COLO829 (cell line): ENCODE measurements at places on chromosomes 7 and 10.

GRCh38 chr10:72263613-72264241 lies 10.0 kb upstream of the DDIT4 start:
- DNase-seq, result no peak

DNA sequence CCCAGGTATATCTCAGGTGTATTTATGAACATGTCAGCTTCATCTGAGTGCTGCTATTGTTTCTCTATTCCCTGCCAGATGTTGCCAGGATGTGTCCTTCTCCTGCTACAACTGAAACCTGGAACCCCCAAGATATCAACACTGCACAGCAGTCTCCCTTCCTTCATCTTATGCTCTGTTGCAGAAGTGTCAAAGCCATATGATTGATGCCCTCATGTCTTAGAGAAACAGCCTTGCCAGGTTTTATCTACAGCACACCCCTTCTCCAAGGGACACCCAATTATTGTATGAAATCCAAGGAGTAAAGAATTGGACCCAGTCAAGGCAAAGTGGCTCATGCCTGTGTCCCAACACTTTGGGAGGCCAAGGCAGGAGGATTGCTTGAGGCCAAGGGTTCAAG lies 60.5 kb upstream of the GHITM start:
- no peak for DNase-seq

DNA sequence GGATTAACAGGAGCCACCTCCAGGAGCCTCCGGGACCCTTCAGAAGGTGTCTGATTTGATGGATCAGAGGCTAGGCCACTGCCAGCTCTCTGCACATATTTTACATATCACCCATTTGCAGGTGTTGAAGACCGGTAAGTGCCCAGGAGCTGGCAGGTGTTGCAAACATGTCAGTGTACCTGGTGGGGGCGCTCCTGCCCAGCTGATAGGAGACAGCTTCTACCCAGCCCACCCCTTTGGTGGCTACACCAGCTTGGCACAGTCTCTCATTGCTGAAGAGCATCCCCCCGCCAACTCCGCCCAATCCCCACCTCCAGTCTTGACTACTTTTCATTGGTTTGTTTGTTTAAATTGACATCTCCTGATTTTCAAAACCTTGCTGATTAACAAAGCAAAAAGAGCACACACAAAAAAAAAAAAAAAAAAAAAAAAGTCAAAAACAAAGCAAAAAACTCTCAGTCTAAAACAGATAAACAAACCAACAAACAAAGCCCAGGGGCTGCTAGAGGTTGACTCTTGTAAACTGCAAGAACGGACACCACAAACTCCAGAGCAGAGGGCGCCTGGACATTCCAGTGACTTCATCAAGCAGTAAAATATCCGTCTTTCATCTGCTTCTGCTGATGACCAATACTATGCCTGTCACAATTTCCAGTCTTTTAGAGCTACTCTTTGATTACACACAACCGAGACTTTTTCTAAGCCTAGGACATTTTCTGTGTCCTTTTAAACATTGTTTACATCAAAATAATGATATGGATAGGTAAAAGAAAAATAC lies 275.3 kb downstream of the NRG3 start:
- peak; percentile 3 for DNase-seq

DNA sequence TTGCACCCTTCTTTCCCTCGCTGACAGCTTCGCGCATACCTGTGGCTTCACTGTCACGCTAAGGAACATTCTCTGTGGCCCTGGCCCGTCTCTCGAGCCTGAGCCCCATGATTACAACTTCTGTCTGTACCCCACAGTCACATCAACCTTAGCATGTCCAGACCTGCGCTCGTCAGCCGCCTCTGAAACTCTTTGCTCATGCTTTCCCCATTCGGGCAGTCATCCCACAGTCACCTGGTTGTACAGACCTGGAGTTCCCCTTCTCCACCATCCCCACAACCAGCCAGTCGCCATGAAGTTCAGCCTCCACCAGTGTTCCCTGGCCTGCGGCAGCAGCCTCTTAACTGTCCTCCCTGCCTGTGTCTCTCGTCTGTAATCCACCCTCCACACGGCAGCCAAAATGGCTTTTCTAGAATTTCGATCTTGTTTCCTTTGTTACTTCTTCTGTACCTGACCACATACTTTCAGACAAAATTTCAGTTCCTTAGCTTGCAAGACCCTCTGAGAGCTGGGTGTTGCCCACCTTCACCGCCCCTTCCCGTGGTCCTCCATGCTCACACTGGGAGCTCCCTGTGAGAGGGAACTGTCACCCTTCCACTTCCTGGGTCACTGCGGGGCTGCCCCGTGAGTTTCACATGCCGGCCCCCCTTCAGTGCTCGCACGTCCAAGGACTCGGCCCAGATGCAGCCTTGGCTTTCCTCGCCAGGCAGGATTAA lies 229.2 kb downstream of the CELF2 start:
- DNase-seq, result no peak

DNA sequence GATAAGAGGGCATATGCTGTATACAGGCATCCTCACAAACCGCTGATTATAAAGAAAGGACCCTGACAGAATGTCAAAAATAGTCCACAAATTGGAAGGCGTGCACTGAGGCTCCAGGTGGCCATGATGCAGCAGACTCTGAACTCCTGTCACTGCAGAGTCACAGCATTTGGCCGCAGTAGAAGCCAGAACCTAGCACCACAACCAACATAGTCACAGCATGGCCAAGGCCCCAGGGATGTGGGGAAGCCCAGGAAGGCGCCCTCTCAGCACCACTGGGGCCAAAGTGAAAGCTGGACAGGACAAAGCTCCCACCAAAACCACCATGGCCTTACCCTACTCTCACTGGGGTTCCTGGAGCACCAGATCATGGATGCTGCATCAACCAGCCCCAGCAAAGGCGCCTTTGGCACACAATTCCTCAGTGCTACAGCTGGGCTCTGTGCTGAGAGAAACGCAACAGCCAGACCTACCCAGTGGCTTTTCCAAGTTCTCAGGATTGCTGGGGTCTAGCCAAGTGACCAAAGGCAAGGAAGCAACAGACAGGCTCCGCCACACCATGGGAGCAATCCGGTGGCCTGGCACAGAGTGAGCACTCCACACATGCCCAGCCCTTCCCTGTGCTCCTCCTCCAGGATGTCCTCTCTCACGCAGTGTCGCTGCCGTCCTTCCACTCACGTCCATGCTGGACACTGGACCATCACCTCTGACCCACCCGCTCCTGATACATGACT lies 60.2 kb downstream of the STK17A start:
- no peak for DNase-seq

DNA sequence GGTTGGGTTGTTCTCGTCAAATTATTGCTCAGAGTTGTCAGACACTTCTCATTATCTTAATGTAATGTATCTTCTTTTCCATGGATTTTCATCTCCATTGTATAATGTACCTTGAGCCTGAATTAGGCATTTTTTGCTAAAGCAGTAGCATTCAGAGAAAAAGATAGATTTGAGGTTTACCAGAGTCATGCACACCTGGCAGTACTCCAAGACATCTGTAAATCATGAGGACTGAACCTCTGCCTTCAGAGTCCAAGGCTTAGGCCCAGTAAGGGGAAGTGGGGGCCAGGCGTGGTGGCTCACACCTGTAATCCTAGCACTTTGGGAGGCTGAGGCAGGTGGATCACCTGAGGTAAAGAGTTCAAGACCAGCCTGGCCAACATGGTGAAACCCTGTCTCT lies 624.3 kb upstream of the MBL2 start:
- DNase-seq, result no peak

- no peak for DNase-seq
These were observed at the start of gene MCMBP for GRCh38 chr10:119872610-119872859. Gene MCMBP (minus strand): TSS chr10:119872843. CDS start chr10:119872584, 259 bp downstream.

- no peak for DNase-seq
These were observed 804 bp downstream of the TMEM106B start for GRCh38 chr7:12211711-12212485.

- no peak for DNase-seq
These were observed 11.4 kb downstream of the STK31 start for GRCh38 chr7:23721456-23721855.

- DNase-seq, result no peak
These were observed 172.2 kb downstream of the C7orf25 start for GRCh38 chr7:42739638-42740037.

DNA sequence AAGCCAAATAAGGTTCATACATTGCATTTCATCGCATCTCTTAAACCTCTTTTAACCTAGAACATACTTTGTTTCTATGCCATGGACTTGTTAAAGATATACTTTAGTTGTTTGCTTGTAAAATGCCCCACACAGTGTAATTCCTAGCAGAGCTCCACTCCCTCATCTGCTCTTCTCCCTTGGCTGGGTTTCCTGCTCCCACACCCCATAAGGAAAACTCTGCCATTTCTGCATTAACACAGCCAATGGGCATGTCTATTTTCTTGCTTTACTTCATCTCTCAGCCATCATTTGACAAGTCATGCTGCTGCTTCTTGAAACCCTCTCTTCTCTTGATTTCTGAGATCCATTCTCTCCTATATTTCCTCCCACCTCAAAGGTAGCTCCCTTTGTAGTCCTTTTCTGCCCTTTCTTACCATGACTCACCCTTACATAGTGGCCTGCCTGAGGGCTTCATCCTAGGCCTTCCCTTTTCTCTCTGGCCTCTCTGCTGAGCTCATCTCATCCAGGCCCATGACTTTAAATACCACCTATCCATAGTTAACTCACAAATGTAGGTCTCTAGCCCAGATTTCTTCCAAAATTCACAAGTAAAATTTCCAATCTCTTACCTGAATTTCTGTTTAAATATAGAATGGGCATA lies 471.4 kb downstream of the ADRA2A start:
- DNase-seq, result no peak

DNA sequence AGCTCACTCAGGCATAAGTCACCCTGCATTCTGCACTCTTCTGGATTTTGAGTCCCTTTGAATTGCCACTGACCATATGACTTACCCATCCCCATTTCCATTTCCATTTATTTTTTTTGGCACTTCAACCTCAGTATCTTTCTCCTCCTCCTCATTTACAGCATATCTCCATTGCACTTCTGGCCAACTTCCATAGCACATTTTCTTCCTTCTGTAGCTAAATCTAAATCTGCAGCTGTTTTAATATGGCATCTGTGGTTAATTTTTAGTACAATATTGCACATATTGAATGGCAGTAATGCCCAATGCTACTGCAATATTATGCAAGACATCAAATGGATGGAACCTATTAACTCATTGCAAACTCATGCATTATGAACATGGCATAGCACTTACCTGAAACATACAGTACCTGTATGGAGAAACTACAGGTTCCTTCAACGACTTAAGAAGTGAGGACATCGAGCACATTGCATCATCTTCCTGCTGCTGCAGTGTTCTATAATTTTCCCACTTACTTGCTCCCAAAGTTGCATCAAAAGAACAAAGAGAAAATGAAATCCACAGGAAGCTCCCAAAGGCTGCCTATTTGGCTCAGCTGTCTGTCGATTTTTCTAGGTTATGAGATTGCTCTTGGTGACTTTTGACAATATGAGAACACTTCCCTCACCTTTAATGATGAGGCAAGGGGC lies 55.7 kb downstream of the LRRTM3 start:
- no peak for DNase-seq
